Adipocyte (in vitro differentiated cells): ENCODE measurements at places on chromosomes 6 and 20.

- DNase-seq: no peak
These were observed 153.4 kb downstream of the DTNBP1 start for GRCh38 chr6:15509335-15509933.

GRCh38 chr20:38426006-38426897, 8.9 kb downstream of the SNHG17 start:
- DNase-seq: peak; percentile 84

- no peak for DNase-seq
These were observed 2.2 kb downstream of the HAO1 start for GRCh38 chr20:7938058-7938457.

DNA sequence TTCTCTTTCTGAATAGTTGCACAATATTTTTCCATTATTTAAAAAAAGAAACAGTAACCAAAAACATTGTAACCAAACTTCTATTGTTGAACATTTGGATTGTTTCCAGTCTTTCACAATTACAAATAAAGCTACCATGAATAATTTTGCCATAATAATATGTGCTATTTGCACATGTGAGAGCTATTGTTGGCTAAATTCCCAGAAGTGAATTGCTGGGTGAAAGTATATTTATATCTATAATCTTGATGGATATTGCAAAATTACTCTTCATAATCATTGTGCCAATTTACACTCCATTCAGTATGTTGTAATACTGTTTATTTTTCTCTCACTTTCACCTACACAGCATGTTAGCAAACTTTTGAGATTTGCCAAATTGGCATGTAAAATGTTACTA, 36.6 kb upstream of the SLC22A16 start:
- DNase-seq: peak; percentile 66

DNA sequence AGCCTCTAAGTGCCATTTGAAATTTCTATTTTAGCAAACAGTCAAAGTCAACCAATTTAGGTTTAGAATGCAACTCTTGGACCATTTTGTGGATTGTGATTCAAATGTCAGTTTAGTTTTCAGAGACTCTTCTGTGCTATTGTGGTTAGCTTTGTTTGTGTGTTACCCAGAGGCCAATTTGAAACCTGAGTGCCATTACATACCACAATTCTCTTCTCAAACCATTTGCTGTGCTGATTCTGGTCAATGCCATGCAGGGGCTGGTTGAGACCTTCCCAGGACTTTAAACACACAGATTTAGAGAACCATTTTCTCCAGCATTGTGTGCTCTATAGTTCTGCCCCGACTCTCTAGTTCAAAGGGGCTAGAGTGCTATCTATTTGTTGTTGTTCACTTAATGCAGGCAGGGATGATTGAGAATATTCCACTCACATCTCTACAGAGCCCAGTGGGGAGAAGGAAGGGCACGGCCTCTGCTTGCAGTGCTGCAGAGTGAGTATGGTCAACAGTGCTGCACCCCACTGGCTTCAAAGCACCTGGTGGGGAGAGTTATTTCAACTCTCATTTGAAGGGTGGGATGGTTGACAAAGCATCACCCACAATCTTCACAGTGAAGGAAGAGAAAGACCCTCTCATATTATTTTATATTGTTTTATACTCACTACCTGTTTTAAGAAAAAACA, 738.2 kb downstream of the COL12A1 start:
- peak; percentile 7 for DNase-seq

- DNase-seq: peak; percentile 79
These were observed 21.4 kb upstream of the PREP start for GRCh38 chr6:105424175-105424783.

DNA sequence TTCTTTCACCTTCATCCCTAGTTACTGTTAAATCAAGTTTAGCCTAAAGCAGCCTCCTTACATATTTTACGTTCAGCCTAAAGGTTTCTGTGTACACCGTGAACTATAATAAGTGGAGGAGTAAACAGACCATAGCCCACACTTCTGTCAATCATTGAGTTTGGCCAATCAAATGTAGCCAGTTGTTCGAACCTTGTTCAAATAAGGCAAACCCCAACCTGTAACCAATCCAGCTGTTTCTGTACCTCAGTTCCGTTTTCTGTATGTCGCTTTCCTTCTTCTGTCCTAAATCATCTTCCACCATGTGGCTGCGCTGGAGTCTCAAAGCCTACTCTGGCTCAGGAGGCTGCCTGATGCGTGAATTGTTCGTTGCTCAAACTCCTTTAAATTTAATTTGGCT, 1.8 kb upstream of the FBXO30 start:
- DNase-seq: no peak

DNA sequence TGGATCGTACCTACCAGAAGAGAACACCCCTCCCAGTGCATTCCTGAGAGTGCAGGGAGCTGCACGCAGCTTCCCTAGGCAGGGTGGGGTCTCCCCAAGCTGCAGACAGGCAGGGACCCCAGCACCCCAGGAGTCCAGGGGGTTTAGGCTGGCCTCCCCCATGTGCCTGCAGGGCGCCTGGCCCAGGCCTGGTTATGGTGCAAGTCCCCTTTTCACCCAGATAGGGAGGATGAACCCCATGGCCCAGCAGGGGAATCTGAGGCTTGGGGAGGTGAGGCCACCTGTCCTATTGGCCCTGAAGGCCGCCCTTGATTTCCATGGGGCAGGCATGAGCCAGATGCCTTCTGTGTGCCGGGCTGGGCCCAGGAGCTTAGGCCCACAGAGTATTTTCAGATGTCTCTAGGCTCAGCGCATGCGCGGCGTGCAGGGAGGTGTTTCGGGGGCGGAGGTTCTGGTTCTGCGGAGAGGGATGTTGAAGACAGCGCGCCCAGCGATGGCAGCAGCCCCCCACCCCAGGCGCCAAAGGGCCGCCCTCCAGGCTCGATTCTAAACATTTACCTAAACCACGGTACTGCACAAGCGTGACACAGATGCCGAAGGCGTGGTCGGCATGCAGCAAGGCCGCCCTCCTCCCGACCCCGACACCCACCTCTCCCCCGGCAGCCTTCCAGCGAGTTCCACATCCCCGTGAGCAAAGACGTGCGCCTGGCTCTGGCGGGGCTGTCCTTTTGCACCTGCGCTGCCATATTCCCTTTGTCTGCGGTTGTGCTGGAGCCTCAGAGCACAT, 29.4 kb downstream of the COL20A1 start:
- no peak for DNase-seq

DNA sequence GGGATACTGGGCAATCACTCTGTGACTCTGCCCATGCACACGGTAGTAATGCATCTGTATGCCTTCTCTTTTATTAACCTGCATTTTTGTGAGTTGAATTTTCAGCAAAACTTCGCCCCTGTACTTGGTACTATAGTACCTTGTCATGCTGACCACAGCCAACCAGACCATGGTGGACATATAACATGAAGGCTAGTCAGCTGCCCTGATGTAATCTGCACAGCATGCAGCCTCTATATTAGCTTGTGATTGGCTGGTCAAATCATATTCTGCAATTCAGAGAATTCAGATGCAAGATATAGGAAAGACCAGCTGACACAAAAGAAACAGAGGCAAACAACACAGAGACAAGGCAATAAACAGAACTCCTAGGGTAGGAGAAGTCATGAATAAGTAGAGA, 200.9 kb upstream of the JARID2 start:
- no peak for DNase-seq

- DNase-seq: no peak
These were observed 6.6 kb upstream of the SOX18 start for GRCh38 chr20:64055893-64056638.
